ENCODE measurements at places on chromosomes 12 and 14.

DNA sequence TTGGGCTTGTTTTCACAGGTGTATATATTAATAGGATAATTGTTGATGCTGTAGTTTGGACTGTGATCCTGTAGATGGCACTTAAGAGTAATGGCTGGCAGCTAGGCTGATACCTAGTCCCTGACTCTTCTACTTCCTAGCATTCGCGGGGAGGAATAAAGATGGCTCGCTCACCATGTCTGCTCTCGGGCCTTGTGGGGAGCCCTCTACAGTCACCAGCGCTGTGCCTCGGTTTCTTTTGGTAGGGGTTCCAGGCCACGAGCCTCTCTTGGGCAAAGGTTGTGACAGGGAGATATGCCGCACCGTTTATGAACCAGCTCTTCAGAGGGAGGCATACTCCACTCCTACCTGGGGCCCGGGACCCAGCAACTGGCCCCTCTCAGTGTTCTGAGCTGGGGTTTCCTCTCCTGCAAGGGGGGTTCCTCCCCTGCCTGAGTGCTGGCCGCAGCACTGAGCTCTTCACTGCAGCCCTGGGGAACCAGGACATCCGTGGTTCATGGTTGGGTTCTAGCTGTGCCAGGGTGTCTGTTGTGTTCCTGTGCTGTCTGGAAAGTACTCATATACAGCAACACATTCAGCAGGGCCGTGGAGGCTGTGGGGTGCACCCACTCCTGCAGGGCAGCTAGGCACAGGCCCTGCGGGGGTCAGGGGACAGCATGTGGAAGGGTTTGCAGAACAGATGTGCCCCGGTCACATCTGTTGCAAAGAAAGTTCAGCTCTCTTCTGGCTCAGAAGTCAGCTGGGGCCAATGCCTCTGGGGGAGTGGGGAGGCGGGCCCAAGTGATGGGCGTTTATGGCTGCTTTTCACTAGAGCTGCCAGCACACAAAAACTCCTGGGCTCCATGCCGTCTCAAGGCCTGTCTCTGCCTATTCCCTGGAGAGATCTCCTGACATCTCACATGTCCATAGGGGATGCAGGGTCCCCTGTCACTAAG lies 147.9 kb downstream of the PPFIA2 start:
- peak; percentile 36 for DNase-seq

- peak; percentile 59 for DNase-seq
Measured at GRCh38 chr12:30985814-30986452, 59.4 kb downstream of the TSPAN11 start.

DNA sequence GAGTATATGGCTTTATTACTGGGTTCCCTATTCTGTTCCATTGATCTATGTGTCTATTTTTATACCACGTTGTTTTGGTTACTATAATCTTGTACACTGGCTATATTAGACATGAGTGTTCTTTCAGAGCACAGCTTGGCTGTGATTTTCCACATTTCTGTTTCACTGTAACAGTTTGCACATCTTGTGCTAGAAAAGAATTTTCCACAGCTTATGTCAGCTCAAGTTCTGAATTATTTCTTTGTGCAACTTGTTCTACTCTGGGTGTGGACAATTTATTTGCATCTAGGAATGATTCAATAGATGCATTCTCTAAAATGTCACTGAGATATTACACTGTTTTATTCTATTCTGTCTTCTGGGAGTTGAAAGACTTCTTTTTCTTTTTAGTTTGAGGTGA lies 28.4 kb upstream of the OR5AU1 start:
- no peak for DNase-seq

- DNase-seq: no peak
Measured at GRCh38 chr14:33643426-33644181, 307.3 kb downstream of the EGLN3 start.

DNA sequence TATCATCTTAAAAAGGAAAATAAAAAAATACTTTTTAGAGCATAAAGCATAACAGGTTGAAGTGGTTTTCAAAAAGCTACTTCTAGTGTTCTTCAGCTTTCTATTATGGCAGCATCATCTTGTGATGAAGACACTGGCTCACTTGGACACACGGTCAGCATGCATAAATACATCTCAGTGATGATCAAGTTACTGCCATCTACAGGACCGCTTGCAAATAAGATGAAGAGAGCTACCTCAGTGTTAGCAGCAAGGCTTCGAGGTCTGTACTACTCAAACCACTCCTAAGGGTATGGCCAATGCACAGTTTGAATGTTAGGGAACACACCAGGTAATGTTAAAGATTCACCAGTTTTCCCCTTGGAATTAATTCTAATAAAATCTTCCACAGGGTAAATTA lies 58.8 kb downstream of the GALC start:
- DNase-seq: peak; percentile 56

DNA sequence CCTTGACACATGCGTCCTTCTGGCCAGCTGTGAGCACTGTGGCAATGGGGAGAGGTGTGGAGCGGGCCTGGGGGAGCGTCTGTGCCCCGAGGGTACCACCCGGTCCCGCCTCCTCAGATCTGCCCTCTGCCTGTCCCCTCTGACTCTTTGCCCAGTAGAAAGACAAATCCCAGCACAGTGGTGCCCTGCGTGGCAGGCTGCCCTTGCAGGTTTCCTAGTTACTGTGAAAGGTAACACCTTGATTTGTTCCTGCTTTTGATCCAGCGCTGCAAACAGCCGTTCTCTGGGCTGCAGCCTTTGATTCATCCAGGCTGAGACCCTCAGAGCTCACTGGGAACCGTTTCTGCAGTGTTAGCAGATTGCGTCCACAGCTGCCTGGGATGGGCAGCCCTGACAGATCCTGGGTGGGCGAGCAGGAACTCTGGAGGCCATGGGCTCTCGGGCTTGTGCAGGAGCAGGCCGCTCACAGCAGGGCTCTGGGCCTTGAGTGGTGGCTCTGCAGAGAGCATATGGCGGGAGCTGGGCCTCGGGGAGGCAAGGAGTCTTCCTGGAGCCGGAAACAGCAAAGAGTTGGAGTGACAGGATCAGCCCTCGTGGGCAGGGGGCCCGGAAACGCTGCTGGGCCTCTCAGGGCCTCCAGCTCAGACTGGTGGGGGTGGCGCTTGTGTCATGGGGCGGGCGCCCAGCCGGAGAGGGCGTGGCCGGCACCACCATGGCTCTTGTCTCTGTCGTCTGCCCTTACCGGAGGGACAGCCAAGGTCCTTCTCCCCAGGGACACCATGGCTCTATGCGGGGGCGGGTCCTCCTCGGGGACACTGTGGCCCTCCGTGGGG lies 16.6 kb downstream of the FBRSL1 start:
- DNase-seq: no peak

DNA sequence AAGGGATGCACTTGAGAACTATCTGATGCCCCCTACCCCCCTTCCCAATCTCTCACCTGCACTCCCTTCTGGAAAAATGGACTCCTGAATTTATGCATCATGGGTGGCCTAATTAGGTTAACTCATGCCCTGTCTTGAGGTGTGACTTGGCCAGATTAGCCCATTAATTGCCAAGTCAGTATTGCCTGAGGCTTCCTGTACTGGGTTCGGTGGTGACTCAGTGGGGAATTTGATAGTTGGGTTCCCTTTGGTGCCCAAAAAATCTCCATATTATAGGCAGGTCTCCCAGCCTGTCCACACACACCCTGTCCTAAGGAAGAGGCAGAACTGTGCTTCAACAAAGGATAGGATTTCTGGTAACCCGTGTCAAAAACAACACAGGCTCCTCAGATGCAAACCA lies 146.1 kb downstream of the CHST11 start:
- DNase-seq: no peak

DNA sequence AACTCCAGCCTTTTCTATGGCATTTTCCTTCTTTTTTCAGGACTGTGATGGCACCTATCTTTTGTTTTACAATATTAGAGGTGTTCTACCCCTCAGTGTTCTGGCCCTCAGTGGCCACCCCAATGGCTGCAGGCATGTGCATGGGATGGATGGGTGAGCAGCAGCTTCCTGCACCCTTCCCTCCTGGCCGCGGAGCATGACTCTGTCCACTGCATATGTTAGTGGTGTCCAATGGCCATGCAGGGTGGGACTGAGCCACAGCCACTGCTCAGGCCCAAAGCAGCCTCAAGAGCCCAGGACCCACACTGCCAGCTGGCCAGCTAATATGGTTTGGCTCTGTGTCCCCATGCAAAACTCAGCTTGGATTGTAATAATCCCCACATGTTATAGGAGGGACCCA lies 1032.3 kb upstream of the FBXO33 start:
- DNase-seq: no peak

DNA sequence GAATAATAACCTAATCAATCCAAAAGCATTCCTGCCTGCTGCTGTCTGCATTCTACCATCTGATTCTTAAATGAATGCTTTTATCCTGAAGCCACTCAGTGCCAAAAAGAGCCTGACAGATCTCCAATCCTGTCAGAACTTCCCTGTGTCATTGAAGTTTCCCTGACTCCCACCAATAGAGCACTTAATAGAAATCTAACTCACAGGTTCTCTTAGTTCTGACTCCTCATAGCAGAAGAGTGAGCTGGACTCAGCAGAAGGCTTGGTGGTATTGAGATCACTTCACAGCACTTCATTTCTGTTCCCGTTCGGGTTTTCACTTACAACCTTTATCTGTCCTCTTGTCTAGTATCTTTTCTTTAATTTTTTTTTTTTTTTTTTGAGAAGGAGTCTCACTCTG lies 102.6 kb downstream of the OTOGL start:
- no peak for DNase-seq

DNA sequence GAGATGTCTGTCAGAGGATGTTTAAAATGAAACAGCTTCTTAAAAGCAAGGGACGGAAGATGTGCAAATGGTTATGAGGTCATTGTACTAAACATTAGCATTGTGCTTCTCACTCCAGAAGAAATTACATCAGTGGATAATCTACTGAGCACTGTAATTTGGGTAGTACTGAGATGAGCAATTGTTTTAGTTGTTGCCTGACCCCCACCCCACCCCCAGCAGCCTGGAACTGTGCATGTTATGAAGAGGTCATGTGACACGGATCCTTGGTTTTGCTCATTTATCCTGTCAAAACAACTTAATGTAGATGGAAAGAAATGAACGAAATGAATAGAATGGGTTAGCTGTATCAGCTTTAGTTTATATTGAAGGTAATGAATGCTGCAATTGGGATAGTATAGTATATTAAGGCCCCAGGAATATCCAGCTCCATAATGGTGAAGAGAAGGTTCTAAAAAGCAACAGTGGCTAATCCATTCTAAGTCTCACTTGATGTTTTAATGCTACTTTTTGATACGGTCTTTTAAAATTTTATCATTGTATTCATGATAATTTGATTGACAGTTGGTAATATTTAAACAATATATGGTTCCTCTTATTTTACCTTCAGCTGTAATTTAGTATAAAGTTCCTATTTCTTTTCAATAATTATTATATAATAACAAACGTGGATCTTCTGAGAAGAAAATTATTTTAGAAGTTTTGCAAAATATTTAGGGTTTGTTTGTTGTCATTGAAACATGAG lies 58.5 kb downstream of the WNK1 start:
- no peak for DNase-seq

DNA sequence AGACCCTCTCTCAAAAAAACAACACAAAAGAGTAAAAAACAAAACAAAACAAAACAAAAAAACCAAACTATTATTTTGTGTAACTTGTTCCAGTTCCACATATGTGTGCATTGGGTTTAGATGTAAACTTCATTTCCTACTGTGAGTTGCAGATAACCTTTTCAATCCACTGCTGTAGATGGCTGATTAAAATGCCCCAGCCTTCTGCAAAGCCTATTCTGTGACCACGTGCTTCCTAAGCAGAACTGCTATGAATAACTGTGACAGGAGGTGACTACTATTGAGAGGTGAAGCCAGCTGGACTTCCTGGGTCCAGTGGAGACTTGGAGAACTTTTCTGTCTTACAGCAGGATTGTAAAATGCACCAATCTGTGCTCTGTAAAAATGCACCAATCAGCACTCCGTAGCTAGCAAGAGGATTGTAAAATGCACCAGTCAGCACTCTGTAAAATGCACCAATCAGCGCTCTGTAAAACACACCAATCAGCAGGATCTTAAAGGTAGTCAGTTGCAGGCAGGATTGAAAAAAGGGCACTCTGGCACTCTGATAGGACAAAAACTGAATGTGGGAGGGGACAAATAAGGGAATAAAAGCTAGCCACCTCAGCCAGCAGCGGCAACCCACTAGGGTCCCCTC lies 10.3 kb upstream of the ELK3 start:
- DNase-seq: no peak

- no peak for DNase-seq
Measured at GRCh38 chr12:12358528-12358927, 1.6 kb downstream of the BORCS5 start.

- DNase-seq: no peak
Measured at GRCh38 chr12:53695152-53696145, 19.6 kb upstream of the ATP5MC2 start.

- DNase-seq: no peak
Measured at GRCh38 chr14:102768223-102769048, 8.8 kb upstream of the TRAF3 start.

DNA sequence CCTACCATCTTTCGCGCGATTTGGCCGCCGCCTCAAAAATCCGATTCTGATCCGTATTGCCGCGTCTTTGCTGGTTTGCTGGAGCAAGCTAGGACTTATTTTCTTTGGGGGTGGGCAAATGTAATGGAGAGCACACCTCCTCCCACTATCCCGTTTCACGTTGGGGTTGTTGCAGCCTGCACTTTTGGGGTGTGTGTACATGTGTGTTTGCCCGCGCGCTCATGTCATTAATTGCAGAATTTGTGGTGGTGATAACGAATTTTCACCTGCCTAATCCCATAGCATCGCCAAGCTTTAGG lies 657 bp downstream of the METAP2 start:
- no peak for DNase-seq

- no peak for DNase-seq
Measured at GRCh38 chr14:102737402-102738372, 39.6 kb upstream of the TRAF3 start.

DNA sequence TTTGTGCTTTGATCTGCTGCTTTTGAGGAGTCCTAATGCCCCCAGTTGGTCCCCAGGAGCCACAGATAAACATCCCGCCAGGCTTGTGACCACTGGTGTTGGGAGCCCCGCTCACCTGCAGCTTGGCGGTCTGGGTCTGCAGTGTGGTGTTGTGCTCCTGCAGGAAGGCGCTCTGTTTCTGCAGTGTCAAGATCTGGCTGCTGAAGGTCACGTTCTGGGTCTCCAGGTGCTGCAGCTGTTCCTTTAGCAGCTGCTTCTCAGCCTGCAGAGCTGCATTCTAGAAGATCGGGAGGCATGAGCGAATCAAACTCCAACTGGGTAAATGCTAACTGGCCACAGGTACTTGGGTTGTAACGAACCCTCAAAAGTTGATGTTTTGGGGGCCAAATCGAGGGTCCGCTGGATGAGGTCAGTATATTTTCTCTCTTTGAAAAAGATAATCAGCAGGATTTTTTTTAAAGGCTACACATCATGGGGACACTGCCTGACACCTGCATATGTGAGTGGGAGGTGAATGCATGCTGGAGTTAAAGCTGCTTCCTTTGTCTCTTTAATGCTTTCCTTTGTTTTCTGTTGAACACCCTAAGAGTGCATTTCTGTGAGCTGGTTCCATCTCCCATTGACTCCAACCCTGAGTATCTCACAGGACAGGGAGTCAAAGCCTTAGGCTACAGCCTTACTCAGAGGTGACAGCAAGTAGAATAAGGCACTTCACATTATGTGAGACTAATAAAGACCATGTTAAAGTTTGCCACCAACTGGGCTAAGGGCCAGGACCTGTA lies 61.3 kb upstream of the GPR68 start:
- DNase-seq: no peak

- DNase-seq: no peak
Measured at GRCh38 chr14:66398437-66398836, 87.7 kb upstream of the CCDC196 start.

GRCh38 chr12:84741031-84741430 lies 171.6 kb downstream of the SLC6A15 start:
- no peak for DNase-seq

GRCh38 chr12:22672951-22673350 lies 48.0 kb downstream of the ETNK1 start:
- DNase-seq: no peak
